ENCODE measurements at places on chromosomes 4 and X.
A peak's percentile ranks its signal among the peaks of the same experiment; 100 is the strongest.

- DNase-seq, result no peak
These were observed 1678.8 kb upstream of the TENM3 start for GRCh38 chr4:180564448-180564847.

DNA sequence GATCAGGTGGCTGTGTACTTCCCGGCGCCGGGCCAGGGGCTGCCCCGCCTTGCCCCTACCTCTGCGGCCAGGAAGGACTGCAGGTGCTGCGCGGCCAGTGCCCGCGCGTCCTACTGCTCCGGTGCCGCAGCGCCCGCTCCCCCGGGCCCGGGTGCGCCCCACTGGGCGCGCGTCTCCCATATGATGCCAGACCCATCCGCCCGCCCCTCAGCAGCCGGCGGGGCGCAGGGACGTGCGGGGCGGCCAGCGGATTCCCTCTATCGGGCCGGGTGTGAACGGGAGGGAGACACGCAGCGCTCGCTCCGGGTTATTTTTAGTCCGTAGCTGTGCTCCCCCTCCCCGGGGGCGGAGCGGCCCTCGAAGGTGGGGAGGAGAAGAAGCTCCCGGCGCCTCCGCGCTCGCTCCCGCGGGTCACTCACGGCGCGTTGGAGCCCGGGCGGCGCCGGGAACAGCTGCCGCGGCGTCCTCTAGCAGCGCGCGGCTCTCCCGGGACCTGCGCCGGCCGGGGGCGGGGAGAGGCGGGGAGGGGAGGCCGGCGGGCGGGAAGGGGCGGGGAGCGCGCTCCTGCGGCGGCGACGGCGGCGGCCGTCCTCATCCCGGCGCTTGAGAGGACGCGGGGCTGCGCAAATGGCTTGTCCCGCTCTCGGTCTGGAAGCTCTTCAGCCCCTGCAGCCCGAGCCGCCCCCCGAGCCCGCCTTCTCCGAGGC is 103.6 kb downstream of the UCHL1 start:
- DNase-seq, result no peak

GRCh38 chrX:86946569-86946968 is 571.0 kb upstream of the KLHL4 start:
- no peak for DNase-seq

DNA sequence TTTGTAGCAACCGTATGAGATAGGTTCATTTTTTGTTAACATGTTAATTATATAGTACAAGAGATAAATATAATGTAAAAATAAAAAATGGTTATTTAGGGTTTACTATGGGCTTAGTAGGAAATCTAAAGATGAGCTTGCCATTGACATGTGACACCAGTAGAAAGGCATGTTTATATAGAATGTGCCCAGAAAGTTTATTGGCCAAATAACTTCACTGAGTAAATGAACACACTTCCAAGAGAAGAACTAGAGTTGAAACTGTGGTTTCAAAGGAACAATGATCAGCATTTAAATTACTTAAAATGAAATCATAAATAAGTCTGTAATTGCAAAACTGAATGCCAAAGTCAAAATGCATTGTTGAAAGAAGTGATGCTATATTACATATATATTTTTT is 503.3 kb downstream of the STPG2 start:
- no peak for DNase-seq

DNA sequence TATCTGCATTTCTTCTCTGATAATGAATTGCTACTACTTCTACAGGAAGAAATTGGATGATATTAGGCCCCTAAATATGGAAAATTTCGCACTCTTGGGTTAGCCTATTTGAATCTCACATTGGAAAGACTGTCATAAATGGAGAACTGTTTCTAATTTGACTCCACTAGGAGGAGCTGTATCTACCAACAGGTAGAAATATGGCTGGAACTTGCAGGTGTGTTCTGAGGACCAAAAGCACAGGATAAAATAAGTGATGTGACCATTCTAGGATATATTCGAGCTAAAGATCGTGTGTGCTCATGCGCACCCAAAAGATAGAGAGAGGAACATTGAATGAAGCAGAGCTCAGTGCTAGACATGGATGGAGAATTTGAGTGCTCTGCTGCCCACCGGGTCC is 4.8 kb upstream of the NKAP start:
- no peak for DNase-seq

GRCh38 chr4:75678965-75679364 is 5.8 kb upstream of the G3BP2 start:
- no peak for DNase-seq

- DNase-seq, result no peak
These were observed 10.6 kb upstream of the PRDX4 start for GRCh38 chrX:23656684-23657083.

DNA sequence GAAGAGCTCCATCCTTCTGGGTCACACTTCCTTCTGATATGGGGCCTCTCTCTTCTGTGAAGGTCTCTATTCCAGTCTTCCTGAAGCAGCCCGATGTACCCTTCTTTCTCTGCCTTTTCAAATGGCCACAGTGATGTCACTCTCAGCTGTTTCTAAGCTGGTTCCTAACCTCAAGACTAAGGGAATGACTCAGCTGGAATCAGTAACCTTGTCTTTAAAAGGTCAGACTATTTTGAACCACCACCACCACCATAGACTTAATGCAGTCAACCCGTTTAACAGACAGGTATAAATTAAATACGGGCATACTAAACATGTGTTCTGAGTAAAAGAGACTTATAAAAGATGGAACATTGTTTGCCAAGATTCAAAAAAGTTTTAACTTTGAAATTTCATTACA is 121.0 kb downstream of the PPA2 start:
- DNase-seq, result no peak

- DNase-seq, result no peak
These were observed 1271.0 kb downstream of the RAPGEF2 start for GRCh38 chr4:160373911-160374310.

DNA sequence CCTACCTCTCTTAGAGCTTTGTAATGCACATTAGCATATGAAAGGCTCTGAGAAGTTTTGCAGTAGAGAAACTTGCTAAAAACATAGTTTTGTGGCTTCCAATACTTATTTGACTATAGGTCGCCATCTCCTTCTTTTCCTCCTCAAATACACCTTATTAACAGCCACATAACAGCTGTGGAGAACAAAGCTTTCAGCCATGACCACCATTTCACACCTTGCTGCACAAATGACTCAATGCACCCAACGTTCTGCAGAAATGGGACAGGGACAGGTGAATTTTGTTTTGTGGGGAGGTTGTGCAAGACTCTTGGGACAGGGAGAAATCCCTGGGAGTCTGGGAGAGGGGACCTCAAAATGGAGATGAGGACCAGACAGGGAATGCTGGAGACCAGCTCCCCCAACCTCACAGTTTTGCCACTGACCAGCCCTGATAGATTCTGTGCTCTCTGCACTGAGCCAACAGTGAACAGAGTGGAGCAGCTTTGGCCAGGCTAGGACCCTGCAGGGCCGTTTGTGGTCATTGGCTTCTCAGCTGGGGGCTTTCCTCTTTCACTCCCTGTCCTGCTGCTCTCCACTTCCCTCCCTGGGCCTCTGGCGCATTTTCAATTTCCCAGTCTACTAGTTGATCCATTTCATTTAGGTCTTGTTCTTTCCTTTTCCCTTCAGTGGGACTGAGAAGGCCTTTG is 16.6 kb downstream of the FRMPD3 start:
- DNase-seq, result no peak

- no peak for DNase-seq
These were observed 94.2 kb downstream of the PHEX start for GRCh38 chrX:22126327-22126726.

DNA sequence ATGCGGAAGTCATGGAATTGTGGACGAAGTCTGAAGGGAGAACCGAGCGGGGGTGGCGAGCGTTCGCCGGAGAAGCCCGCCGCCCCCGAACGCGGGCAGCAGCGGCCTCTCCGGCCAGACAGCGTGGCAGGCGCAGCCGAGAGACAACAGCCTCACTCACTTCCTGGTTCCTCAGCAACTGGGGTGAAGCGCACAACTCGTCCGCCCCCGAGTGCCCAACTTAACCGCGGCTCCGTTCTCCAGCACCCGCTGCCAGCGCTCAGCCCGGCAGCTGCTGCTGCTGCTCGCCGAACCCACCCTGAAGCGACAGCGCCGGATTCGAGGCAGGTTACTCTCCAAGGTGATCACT is 68.0 kb downstream of the NOCT start:
- peak; percentile 40 for DNase-seq

GRCh38 chr4:156659983-156660382 is 311.6 kb downstream of the PDGFC start:
- no peak for DNase-seq

GRCh38 chrX:48818866-48819265 is 7.4 kb upstream of the ERAS start:
- no peak for DNase-seq

- DNase-seq, result no peak
These were observed 48.0 kb upstream of the NDST3 start for GRCh38 chr4:117986321-117986720.

DNA sequence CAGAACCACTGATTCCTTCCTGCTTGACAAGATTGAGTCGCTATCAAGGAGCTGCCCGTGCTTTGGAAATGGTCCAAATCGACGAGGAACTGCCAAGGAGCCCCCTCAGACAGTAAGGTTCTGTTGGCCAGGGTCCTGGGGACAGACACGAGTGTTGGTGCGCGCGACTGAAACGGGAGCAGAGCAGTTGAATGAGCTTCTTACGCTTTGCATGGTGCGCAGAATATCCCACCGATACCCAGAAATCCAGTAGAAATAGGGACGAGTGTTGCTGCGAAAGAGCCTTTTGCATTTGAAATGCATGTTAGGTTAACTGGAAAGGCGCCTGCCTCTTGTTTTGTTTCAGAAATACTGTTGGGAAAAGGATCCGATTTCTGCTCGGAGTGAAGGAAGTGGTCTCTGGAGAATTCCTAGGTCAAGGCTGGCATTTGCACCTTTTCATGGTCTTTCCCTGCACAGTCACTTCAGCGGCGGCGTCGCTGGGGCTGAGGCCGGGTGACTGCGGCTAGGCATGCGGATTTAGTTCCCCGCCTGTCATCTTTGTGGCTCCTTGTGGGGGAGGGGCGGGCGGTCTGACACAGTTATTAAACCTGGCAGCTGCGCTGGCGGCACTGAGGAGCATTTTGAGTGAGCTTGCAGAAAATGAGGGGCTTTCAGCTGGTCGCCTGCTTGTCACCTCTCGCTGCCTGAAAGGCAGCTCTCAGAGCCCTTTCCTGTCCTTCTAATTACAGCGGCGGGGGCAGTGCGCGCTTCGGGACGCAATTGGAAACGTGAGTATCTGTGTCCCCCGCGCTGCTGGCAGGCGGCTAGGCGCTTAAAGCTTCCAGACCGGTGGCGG is 51.5 kb upstream of the TRIM2 start:
- DNase-seq, result peak; percentile 60

GRCh38 chr4:152988721-152989553 is 52.8 kb downstream of the FHDC1 start:
- DNase-seq, result no peak

DNA sequence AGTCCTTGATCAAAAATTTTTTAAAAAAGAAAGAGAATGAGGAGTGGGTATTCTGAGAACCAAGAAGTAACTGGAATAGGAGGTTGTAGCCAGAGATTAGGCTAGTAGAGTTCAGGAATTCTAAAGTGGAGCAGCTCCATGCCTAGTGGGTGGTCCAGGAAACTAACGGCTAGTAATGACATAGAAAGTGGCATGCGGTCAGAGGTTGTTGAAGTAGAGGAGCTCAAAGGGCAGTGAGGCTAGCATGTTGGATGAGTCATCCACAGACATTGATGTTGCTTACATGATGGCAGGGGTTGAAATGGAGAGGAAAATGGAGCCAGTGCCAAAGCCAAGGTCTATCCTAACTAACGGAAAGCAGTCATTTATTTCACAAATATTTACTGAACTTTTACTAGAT is 42.1 kb downstream of the TEX13B start:
- no peak for DNase-seq

DNA sequence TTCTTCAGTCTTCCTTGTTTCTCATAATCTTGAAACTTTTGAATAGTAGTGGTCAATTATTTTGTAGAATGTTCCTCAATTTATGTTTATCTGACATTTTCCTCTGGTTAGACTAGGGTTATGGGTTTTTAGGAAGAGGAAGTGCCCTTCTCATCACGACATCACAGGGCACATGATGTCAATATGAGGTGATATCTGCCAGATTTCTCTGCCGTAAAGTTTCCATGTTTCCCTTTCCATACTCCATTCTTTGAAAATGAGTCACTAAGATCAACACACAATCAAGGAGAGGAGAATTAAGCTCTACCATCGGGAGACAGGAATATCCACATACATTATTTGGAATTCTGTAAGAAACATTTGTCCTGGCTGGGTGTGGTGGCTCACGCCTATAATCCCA is 28.4 kb downstream of the RP2 start:
- no peak for DNase-seq

GRCh38 chrX:125322431-125322830 is 2.8 kb downstream of the TEX13C start:
- no peak for DNase-seq

DNA sequence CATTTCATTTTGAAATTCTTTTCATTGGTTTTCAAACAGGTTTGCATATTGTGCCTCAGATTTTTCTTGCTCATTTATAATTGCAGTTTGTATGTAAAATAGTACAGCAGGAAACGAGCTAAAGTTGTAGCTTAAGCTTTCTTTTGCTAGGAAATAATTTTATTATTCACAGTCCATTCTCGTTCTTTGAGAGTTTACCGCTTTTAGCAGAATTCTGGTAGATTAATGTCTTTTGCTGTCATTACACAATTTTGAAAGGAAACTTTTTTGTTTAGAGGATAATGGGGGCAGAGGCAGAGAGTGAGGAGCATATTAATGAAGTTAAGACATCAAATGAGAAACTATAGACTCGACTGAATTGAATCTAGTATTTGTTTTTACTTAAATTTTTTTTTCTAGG is 10.5 kb downstream of the LSM6 start:
- DNase-seq, result no peak

DNA sequence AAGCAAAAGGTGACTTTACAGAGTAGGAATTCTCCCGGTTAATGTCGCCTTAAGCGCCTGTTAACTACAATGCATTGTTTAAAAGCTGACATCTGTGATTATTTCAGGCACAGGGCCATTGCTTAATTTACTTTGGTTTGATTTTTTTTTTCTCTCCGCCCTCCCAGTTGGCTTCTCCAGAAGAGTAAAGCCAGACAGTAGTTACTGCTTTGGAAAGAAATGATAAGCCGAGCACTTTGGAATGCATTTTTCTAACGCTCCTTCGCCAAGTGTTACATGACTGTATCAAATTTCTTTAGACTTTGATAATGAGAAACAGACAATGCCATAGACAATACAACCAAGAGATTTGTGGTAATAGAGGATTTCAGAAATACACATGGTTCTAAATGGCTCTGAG is 383.0 kb upstream of the TENM3 start:
- DNase-seq, result no peak

GRCh38 chrX:121655276-121655675 is 607.9 kb downstream of the GLUD2 start:
- DNase-seq, result no peak

GRCh38 chr4:1763070-1763549 is 30.0 kb upstream of the FGFR3 start:
- DNase-seq, result no peak

DNA sequence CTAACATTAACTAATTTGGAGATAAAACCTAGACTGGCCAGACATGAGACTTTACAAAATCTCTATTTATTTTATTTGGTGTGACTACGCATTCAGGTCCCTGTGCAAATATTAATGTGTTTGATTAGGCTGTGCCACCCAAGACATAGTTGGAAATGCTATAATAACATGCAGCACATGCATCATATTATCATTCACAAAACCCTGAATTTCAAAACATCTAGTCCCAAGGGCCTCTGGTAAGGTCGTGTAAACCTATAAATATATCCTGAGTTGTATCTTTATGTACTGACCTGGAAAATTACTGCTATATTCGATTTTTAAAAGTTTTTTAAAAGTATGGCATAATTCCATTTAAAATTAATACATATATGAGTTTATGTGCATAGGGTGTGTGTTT is 47.1 kb upstream of the FAT4 start:
- no peak for DNase-seq

- no peak for DNase-seq
These were observed 13.0 kb upstream of the ELF2 start for GRCh38 chr4:139189972-139190371.
